ENCODE measurements at places on chromosomes 3 and 15.

- DNase-seq, result no peak
Observed at GRCh38 chr3:8775602-8776001, 6.2 kb upstream of the OXTR start.

GRCh38 chr15:40277471-40277870 lies 5.4 kb downstream of the ANKRD63 start:
- no peak for DNase-seq

DNA sequence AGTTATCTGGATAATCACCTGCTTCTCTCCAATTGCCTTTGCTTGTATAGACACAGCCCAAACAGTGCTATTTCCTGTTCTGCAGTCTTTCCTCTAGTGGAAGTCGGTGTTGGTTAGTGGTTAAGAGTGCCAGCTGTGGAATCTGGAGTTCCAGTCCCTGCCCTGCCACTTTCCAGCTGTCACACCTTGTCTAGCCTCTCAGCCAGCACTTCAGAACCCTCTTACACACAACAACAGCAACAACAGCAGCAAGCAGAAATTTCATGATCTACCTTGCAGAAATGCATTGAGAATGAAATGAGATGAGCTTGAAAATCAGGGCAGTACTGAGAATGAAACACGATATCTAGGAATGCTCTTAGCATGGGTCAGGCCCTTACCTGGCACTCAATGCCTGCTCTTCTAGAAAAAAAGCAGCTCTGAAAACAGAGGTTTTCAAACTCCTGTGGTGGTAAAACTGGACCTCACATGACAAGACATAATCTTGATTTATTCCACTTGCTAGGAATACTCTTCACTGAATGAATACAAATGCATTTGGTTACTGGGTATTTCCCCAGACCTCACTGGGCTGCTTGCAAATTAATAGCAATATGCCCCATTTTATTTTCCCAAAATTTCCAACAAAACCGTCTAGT lies 3.3 kb upstream of the WNT5A start:
- no peak for DNase-seq

DNA sequence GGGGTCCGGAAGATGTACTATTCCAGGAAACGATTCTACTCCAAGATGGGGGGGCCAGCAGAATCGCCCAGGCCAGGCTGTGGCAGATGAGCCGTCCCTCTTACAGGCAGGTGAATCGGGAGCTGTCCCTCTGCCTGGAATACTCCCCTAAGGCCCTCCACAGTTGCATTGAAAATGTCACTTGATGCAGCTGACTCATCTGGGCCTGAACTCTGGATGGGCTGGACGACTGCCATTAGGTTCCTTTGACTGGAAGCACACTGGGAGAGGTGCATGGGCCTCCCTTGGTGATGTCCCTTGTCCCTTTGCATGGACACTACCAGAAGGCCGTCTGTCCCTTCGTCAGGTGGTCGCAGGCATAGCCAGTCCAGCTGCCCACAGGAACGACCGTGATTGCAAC lies 69.6 kb upstream of the HRH1 start:
- DNase-seq, result no peak

DNA sequence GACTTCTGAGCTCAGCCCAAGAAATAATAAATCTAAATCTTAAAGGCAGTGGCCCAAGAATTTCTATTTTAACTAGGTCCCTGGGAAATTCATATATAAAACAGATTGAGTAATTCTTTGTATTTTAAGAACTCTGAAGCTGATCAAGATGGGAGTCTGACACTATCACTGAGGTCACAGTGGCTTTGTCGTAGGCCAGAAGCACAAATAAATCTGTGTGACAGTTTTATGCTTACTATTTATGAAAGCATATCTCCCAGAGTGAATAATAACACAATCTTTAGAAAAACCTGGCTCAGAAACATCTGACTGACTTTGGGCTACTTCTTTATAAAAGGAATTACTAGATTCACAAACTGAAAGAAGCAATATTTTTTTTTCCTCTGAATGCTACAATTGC lies 51.9 kb downstream of the SLITRK3 start:
- DNase-seq, result no peak

DNA sequence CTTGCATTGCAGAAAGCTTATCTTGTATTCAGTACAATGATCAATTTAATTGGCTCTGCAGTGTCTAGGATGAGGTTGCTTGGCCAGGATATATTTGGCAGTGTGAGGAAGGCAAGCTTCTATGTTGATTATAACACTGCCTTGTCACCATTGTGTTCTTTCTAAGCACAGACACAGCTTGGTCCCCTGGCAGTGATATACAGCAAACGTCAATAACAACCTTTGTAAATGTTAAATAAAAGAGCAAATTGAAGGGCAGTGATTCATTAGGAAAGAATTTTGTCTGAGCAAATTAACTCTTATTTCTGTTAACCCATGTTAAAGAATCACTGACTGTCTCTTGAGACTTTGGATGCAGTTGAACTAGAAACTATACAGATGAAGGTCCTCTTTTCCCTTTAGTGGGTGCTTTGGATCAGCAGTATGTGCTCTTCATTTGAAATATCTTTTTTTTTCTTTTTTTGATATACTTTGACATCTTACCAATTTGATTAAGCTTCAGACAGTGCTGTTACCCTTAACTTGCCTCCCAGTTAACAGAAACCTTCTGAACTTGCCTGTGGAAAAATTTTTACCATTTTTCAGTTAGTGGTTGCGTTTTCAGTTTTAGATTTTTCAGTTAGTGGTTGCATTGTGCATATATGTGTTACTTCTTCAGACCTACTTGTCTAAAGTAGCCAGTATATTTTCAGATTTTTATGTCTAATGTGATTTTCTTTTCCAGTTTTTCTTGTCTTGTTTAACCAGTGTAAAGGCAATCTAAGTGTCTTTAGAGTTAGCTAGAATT lies 199.8 kb downstream of the TCF12 start:
- DNase-seq, result no peak

DNA sequence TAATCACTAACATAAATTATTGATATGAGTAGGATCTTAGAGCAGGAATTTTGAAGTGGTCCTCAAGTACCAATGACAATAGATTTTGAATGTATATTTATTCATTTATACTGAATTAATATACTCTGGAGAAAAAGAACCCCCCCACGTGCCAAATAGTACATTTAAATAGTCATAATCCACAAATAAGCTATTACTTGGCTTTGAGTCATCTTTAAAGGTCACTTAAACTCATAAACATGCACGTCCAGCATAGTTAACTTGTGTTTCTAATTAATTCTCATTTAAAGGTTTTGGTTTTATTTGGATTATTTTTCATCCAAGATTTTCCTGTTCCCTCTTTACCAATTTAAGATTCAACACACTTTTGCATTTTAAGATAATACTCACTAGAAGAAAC lies 35.1 kb downstream of the FGF7 start:
- no peak for DNase-seq

Measured in NCI-H526 (cell line).